ENCODE measurements at places on chromosomes 7 and 10. TPM values are rescaled to one million over a fixed set of nuclear protein-coding genes. Genes with fewer than 3 reads are reported as not detected.

DNA sequence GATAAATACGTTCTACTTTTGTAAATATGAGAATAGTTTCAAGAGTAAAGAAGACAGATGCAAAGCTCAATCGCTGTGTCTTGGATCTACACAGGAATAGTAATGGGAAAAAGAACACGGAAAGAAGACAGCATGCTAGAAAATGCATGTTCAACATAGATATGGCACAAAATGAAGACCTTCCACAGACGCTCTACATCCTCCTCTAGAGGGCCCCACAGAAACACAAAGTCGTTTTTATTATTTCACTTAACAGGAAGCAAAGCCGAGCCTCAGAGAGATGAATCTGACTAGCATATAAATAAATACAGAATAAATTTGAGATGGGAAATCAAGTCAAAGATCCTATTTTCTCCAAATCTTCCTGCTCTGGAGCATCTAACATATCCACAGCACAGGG, 292.6 kb downstream of the PARD3 start:
- peak; percentile 73 for DNase-seq

Gene POLR2J2
- 1.1 TPM for total RNA-seq

Gene GIGYF1
- total RNA-seq = 5.3 TPM

Gene LZTS2
- total RNA-seq = 20.3 TPM

GRCh38 chr7:159125104-159125954, 19.3 kb downstream of the VIPR2 start:
- DNase-seq = no peak
